ENCODE measurements at places on chromosomes 3 and 15. TPM values are rescaled to one million over a fixed set of nuclear protein-coding genes. Genes with fewer than 3 reads are reported as not detected.

FANCD2OS gene
- not detected for total RNA-seq

DUOXA2 gene
- total RNA-seq = not detected

FILIP1L gene
- 17.5 TPM for total RNA-seq

C3orf62 gene
- total RNA-seq = 4.6 TPM

MYH15 gene
- total RNA-seq = 0.88 TPM

TMEM108 gene
- total RNA-seq = 2.9 TPM

CIDEC gene
- total RNA-seq = 2.8 TPM

ZWILCH gene
- total RNA-seq = 2.3 TPM

PRTG gene
- 0.29 TPM for total RNA-seq

MAGI1 gene
- 48.5 TPM for total RNA-seq

RTF1 gene
- 33.8 TPM for total RNA-seq

MCCC1 gene
- total RNA-seq = 40.9 TPM

GOLGA6A gene
- total RNA-seq = 0.23 TPM

TRH gene
- 0.30 TPM for total RNA-seq

GOLGA6L26 gene
- total RNA-seq = not detected

Measured in lower leg skin (tissue), 4 donors.